ENCODE measurements at places on chromosomes 6 and 20.

GRCh38 chr20:25274481-25274880 is 26.6 kb downstream of the PYGB start:
- no peak for DNase-seq

- DNase-seq: no peak
Observed at GRCh38 chr6:44554861-44555260, 167.4 kb downstream of the CDC5L start.

DNA sequence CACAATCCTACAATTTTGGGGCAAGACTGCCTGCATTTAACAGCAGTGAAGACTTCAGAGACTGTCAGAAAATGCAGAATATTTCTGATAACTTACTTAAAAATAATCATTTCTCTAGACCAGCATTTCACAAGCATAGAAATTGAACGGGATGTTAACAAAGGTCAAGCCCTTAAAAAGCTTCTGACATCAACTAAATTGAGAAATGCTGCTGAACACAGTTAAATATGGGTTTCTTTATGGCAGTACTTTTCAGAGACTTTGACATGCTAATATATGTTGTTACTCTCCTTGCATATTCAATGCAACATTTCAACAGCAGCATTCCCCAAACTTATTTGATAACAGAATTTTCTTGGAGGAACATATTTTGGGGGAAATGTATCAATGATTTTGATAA is 84.5 kb downstream of the KIF13A start:
- DNase-seq: no peak

DNA sequence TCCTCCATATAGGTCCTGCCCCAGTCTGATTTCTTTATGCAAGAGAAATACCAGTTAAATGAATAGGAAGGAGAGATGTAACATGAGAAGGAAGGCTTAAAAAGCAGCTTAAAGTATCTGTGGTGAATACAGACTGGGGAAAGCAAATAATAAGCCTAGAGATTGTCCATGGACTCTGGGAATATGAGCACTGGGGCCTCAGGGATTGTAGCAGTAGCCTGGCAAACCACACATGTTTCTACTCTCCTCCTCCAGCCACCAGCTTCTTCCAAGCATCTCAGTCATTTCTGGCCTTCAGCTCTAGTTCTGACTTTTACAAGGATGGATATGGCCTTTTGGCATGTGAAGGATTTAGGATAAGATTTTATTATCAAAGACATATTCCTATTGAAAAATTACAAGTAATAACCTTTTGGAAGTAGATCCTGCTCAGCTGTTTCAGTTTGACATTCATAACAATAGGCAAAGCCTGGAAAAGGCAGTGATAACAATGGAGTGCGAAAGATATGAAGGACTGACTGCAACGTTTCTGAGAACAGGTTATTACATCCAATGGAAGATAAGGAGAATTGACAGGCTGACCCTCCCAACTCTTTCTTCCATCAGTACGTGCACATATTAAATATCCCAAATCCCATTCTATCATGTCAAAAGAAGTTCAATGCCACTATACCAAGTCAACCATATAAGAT is 41.6 kb downstream of the CYP39A1 start:
- DNase-seq: no peak

DNA sequence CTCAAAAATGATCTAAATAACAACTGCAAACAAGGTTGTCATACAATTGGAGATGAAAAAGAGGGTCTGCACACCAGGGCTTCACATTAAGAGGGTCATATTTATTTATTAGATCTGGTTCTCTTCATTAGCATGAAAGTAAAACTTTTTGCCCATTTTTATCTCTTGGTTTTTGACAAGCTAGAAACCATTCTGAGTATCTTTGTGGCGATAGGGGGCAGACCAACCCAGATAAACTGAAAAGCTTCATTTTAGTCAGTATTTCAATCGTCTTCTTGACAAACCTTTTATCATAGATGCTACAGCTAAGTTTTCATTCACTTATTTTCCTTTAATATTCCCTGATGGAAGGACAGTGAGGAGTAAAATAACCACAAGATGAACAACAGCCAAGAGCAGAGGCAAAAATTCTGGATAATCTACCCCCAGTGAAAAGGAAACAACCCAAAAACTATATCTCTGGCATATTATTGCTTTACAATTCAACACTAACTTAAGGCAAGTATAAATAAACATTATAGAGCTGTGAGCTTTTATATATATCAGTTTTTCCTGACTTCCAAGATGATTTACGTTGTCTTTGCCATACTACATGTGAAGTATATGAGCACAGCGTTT is 45.2 kb downstream of the THEMIS start:
- peak; percentile 41 for DNase-seq

GRCh38 chr6:137341681-137342195 is 122.6 kb upstream of the IFNGR1 start:
- DNase-seq: peak; percentile 41

- no peak for DNase-seq
Observed at GRCh38 chr6:3237761-3238662, 10.6 kb upstream of the TUBB2B start.

DNA sequence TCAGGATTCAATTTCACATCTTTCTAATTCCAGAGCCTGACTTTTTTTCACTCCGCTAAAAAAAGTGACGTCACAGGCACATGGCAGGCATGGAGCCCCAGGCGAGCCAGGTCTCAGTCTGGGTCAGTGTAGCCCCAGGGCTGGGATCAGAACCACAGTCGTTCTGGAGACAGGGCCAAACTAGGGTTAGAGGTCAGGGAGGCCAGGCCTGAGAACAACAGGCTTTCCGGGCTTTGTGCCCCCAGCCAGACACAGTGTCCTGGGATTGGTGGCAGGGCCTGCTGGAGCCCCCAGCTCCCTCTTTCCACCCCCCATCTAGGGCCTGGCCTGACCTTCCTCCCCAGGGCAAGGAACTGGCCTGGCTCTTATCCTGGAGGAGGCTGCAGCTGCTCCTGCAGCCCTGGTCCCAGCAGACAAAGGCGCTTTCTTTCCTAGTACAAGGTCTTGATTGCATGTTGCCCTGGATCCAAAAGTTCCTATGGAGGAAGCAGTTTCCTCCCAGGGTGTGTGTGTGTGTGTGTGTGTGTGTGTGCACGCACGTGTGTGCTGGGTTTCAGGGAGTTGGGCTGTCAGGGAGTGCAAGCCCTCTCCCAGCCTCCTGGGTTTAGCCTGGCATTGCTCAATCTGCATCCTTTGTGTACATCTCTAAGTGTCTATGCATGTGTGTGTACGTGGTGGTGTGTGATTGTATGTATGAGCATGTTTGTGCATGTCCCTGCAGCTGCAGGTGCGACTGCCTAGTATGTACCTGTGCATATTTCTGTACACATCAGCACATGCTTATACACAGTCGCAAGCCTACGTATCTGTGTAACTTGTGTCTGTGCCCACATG is 26.5 kb upstream of the EMILIN3 start:
- no peak for DNase-seq

- peak; percentile 27 for DNase-seq
Observed at GRCh38 chr6:37354526-37355384, 972 bp downstream of the RNF8 start.

- DNase-seq: no peak
Observed at GRCh38 chr6:89508755-89509563, 76.0 kb downstream of the ANKRD6 start.

GRCh38 chr20:16062661-16063581 is 510.3 kb downstream of the KIF16B start:
- DNase-seq: no peak

DNA sequence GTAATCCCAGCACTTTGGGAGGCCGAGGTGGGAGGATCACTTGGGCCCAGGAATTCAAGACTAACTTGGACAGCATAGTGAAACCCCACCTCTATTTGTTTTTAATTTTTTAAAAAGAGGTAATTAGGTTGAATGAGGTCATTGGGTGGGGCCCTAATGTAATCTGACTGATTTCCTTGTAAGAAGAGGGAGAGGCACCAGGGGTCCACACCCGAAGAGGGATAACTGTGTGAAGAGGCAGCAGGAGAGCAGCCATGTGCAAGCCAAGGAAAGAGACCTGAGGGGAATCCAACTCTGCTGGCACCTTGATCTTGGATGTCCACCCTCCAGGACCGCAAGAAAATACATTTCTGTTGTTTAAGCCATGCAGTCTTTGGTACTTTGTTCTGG is 63.4 kb downstream of the QRSL1 start:
- no peak for DNase-seq

GRCh38 chr6:20875369-20875963 is 341.2 kb downstream of the CDKAL1 start:
- DNase-seq: no peak

DNA sequence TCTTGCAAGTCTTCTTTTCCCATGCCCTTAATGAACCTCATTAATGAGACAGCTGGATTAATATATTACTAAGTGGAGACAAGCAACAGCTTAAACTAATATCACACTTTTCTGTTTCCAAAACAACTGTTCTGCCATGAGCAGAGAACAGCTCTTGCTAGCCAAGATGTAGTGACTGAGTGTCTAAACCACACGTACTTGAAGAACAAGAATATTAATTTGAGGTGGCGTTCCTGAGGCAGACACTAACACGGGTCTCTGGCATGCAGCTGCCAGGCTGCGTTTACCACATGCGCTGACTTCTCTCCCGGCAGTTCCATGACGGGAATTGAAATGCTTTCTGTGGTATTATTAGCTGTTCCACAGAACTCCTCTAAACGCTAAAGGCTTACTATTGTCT is 80.6 kb downstream of the FNDC1 start:
- DNase-seq: no peak

DNA sequence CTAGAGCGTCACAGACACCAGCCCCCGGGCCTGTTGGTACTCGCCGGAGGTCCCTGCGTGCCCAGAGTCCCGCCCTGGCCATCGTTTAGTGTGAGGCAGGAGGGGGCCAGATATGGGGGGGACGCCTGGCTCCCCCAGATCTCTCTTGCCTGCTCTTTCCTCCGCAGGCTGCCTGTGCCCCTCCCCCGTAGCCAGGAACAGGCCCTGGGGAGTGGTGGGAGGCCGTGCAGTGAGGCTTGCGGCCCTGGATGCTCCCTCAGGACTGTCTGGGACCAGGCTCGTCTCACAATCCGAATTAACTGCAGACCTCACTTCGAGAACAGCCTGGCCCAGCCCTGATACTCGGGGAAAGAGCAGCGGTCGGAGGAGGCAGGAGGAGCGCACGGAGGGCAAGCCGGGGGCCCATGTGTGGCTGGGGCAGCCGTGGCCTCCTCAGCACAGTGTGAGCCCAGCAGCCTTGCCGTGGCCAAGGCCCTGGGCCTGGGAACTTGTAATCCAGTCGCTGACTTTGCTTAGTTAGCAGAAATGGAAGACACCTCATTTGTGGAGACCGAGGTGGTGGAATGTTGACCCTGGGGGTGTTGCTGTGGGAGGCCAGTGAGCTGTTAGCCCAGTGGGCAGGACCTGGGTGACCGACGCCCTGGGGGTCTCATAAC is 28.7 kb downstream of the FRMD1 start:
- no peak for DNase-seq

- DNase-seq: no peak
Observed at GRCh38 chr20:58664883-58665282, 13.8 kb downstream of the STX16 start.

GRCh38 chr20:38108986-38109541 is 56.0 kb downstream of the TGM2 start:
- no peak for DNase-seq

- no peak for DNase-seq
Observed at GRCh38 chr20:48834278-48834677, 6.5 kb upstream of the PREX1 start.

DNA sequence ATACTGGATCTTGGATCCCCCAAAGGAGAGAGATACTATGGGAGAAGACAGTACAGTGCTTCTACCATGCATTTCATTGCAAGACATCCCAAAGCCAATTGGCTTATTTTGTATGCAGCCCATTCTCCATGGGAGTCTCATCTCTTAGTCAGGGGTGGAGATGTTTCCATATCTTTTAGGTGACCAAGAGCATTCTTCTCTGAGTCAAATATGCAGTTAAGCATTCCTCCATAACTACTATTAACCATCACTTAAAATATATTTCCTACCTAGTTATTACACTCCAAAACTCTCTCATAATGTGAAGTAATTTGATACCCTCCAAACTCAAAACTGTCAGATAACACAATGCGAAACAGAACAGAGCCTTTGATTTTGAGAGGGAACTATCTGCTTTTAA is 542.6 kb downstream of the HDGFL1 start:
- DNase-seq: no peak

DNA sequence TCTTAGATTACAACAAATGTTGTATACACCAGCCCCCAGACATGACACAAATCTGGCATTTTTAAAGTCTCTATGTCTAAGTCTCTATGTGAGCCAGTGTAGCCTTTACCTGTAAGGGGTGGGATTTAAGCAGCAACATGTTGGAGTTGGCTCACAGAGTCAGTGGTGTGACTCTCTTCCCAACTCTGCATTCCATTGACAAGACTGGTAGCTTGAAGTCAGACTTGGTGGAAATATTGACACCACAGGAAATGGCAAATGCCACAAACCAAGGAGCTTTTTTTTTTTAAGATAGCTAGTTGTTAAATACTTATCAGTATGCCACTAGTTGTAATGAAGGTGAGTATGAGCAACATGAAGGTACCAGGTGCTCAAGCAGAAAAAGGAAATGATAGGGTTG is 103.1 kb upstream of the SMLR1 start:
- DNase-seq: no peak

- DNase-seq: no peak
Observed at GRCh38 chr6:69994251-69994650, 127.9 kb downstream of the COL19A1 start.

GRCh38 chr20:50186151-50186885 is 4.3 kb upstream of the CEBPB start:
- peak; percentile 90 for DNase-seq

DNA sequence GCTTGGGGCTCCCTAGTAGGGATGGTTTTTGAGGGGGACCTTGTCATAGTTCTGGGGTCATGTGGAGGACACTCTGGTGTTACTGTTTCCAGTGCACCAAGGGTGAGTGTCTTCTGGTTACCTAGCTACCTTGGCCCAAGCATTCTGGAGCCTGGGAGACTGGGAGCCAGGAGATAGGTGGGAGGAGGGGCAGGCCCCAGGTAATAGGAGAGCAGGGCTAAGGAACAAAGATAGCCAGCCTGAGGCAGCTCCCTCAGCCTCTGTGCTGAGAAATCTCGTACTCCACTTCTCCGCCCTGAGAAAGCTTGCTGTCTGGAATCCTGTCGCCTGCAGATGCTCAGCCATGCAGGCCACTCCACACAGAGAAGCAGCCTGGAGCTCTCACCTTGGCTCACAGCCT is 8.3 kb upstream of the ENTPD6 start:
- DNase-seq: no peak

GRCh38 chr6:37820718-37821079 is 1.2 kb downstream of the ZFAND3 start:
- no peak for DNase-seq

GRCh38 chr20:34022151-34022838 is 28.6 kb downstream of the RALY start:
- DNase-seq: no peak

- DNase-seq: no peak
Observed at GRCh38 chr6:147553099-147553498, 44.6 kb downstream of the SAMD5 start.

DNA sequence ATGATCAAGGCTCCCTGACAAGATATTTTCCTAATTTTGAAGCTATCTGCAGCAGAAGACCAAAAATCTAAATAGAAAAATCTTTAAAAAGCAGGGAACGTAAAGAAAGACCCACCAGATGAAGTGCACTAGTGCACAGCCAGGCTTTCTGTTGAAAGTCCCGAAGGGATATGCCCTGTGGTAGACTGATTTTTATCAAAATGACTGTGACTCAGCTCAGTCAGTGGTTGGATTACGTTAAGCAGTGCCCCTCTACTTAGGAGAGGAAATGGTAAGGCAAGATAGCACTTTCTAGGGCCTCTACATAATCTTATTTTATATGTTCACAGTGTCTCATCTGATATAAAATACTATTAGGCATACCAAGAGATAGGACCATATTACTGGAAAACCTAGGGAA is 123.4 kb upstream of the RAB32 start:
- no peak for DNase-seq

- DNase-seq: no peak
Observed at GRCh38 chr6:13511913-13512717, 24.7 kb upstream of the GFOD1 start.

Data from stimulated activated CD4-positive, alpha-beta T cell treated with anti-CD3 and anti-CD28 coated beads, Interleukin-4, amount 100 ng/mL, for 1 hour (primary cell).